Cortex of kidney (tissue), 1 donor: ENCODE measurements at places on chromosomes 6 and 20.

- DNase-seq = no peak
These were observed 26.4 kb downstream of the DZANK1 start for GRCh38 chr20:18440403-18440802.

DNA sequence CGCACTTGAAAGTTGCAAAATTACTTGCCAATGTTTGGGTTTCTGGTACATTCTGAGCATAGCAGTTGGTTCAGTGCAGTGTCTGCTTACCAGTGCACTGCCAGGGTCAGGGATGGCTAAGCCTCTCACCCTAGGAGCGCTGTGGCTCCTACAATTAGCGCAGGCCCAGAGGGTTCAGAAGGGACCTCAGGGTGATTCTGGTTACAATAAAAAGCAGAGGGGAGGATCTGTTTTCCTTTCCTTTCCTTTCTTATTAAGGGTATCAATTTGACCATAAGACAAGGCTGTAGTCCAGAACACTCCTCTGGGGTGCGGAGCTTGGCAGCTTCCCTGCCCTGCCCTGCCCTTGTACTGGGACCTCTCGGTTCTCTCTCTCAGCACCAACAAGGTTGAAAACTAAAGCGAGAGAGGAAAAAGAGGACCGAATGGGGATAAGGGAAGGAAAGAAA, 2.6 kb downstream of the MAFB start:
- DNase-seq = no peak

- DNase-seq = no peak
These were observed 37.3 kb downstream of the PSMG4 start for GRCh38 chr6:3296078-3296477.

DNA sequence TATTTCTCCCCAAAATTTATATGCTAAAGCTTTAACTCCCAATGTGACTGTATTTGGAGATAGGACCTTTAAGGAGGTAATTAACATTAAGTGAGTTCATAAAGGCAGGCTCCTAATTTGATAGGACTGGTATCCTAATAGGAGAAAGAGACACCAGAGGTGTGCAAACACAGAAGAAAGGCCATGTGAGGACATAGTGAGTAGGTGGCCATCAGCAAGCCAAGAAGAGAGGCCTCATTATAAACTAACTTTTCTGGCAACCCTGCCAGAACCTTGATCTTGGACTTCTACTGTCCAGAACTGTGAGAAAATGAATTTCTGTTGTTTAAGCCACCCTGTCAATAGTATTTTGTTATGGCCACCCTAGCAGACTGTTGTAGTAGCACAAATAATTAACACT, 177.9 kb upstream of the FUT9 start:
- no peak for DNase-seq

- DNase-seq = no peak
These were observed 46.6 kb downstream of the OR2B6 start for GRCh38 chr6:28003661-28004060.

DNA sequence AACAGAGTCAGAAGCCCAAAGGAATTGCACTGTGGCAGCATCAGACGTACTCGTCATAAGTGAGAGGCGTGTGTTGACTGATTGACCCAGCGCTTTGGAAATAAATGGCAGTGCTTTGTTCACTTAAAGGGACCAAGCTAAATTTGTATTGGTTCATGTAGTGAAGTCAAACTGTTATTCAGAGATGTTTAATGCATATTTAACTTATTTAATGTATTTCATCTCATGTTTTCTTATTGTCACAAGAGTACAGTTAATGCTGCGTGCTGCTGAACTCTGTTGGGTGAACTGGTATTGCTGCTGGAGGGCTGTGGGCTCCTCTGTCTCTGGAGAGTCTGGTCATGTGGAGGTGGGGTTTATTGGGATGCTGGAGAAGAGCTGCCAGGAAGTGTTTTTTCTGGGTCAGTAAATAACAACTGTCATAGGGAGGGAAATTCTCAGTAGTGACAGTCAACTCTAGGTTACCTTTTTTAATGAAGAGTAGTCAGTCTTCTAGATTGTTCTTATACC, 55.8 kb downstream of the VAPB start:
- no peak for DNase-seq

- DNase-seq = no peak
These were observed 691.7 kb upstream of the SLC35B3 start for GRCh38 chr6:9126878-9127560.

DNA sequence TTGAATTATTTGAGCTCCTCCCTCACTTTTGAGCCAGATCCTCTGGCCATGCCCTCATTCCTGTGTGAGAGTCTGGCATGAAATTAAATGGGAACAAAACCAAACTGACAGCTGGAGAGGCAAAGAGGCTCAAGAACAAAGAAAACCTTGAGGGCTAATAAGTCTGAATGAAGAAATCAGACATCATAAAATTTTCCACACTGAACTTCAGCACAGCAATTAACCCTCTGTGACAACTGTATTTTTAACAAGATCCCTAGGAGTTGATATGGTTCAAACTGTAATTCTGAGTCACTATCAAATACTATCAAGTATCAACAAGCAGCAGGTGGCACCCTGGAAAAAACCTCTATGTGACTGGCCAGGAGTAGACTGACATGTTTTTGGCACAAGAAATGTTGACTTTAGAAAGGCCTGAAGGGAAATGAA, 109.4 kb upstream of the EMILIN3 start:
- DNase-seq = no peak

DNA sequence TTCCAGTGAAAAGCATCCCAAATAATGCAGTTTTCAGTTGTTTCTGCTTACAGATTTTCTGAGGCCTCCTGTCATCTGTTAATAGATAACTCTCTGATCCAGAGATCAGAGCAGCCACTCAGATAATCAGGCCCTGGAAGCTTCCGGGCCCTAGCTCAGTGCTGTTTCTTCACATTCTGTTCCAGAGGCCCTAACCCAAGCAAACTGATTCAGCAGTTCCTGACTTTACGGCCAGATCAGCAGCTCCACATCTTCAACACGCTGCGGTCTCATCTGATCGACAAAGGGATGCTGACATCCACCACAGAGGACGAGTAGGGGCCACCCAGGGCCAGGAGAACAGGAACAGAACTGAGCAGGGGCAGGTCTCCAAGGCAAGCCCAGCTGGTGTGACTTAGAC, 63.1 kb downstream of the CDS2 start:
- DNase-seq = no peak

DNA sequence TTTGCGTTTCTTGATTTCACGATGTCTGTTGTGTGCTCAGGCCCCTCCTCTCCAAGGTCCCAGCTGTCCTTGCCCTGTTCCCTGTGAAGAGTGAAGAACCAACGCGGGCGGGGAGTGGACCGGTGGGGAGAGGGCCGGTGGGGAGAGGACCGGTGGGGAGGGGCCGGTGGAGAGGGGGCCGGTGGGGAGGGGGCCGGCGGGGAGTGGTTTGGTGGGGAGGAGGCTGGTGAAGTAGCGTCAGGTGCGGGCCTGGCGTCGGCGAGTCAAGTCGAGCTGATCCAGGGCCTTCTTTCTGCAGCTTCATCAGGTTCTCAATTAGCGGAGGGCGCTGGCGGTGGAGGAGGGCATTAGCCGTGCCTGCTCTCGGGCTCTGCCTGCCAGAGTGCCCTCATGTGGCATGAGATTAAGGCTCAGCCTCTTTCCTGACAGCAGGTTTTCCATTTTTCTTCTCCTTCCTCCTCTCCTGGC, 21.2 kb upstream of the BHLHE23 start:
- no peak for DNase-seq

GRCh38 chr6:68868646-68869045, 233.6 kb downstream of the ADGRB3 start:
- no peak for DNase-seq

DNA sequence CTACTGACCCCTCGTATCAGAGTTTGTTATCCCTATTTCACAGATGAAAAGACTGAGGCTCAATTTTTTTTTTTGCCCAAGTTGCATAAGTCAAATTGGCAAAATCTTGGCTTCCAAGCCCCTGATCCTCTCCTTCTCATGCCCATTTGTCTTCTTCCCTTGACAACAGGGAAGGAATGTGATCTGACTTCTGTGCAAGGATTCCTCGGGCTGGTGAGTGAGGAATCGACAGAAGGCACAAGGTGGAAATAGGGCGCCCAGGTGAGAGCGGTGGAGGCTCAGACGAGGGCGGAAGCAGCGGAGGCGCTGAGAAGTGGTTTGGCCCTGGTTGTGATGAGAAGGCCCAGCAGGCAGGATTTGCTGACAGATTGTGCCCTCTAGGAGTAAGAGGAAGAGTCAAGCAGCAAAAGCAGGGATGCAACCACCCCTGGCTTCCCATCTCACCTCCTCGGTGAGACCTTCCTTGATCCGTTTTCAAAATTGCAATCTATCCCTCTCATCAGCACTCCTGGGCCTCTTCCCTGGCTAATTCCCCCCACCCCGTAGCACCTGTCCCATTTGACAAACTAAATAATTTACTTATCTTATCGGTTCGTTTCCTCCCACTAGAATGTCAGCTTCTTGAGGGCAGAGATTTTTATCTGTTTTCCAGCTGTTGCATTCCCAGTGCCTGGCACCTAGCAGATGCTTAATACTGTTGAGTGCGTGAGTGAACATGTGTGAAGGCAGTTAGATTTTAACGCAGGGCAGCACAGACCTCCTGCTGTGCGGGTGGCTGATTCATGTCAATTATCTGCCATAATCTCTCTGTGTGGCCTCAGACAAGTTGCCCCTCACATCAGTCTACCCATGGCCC, 3.7 kb upstream of the SIRPA start:
- DNase-seq = no peak

GRCh38 chr6:152416652-152417051, 220.5 kb downstream of the SYNE1 start:
- DNase-seq = no peak

- DNase-seq = no peak
These were observed 45.9 kb upstream of the PXDC1 start for GRCh38 chr6:3797231-3798054.

DNA sequence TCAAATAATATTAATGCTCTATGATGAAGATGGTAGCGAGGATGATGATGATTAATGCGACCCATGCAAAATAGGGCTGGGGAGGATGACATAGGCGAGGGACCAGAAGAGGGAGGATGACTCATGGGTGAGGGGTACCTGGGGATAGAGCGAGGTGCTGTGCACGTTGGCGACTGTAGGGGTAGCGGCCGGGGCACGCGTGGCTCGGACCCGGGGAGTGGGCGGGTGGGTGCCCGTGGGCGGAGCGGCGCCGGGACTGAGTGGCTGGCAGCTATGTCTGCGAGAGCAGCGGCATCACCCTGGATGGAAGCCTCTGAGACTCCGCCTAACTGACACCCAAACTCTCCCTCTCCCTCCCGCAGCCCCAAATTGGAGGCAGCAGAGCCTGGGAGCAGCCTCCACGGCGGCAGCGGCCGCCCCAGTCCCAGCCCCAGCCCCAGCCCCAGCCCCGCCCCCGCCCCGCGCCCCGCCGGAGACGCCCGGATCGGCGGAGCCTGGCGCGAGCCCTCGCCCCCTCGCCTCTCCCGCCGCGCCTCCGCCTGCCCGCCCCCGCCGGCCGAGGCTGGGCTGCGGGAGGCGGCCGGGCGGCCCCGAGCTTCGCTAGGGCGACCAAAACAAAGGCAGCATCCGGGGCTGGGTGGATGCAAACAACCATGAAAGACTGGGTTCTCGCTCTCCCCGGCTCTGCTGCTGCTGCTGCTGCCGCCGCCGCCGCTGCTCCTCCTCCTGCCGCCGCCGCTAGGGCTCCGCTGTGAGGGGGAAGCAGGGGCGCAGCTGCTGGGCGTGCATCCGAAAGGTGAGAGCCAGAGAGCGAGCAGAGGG, at the start of gene RIMS1:
Gene RIMS1, plus strand, starts transcription at position 367 of the 822 bp plus-strand sequence. CDS start 474 bp downstream, outside the sequence.
- DNase-seq = no peak

DNA sequence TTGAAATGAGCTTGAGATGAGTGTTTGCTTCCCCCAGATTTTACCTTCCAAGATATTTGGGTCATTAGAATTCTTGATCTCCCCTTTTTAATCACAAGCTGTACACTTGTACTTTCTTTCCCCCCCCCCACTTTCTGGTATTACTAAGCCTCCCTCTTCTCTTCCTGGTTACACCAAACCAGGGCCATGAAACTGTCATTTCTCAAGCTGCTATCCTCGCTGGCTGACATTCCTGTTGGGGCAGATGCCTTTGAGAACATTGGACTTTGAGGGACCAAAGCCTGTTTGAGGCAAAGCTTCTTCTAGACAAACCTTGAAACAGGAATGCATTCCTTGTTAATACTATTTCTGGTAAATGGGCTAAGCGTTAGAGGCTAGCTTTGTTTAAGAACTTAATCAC, 32.3 kb upstream of the MAP3K7 start:
- no peak for DNase-seq

DNA sequence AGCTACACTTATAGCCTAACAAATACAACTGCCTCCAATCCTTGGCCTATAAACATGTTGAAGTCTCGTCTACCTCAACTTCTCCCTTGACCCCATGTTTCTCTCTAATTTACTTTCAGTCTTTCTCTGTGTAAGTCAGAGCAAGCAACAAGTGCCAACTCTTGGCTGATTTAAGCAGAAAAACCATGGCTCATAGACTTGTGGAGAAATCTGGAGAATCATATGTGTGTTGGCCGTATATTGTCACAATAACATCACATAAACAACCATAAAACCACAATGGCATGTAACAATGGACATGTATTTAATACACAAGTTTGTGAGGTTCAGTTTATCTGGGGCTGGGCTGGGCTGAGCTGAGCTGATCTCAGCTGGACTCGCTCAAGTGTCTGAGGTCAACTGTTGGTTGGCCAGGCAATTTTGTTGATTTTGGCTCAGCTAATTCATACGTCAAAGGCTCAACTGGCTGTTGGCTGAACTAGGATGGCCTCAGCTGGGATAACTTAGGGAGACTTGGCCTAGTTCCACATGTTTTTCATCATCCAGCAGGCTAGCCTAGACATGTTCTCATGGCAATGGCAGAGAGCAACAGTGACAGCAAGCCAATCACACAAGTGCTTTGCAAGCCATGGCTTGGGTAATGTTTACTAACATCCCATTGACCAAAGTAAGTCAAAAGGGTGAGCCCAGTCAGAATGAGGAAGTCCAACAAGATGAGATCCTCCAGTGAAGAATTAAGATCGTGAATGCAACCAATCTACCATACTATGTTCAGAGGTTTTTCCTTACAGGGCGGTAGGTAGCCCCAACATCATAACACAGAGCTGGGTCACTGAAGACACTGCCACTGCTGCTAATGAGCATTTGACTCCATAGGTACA, 12.9 kb upstream of the TBC1D22B start:
- no peak for DNase-seq

GRCh38 chr20:31790401-31790800, 28.8 kb upstream of the MYLK2 start:
- DNase-seq = no peak

- DNase-seq = no peak
These were observed 40.4 kb upstream of the ZMYND8 start for GRCh38 chr20:47396762-47397476.

GRCh38 chr6:161152527-161152862, 121.4 kb downstream of the AGPAT4 start:
- DNase-seq = no peak
